Activated naive CD4-positive, alpha-beta T cell (primary cell): ENCODE measurements at places on chromosomes 12 and 14.

DNA sequence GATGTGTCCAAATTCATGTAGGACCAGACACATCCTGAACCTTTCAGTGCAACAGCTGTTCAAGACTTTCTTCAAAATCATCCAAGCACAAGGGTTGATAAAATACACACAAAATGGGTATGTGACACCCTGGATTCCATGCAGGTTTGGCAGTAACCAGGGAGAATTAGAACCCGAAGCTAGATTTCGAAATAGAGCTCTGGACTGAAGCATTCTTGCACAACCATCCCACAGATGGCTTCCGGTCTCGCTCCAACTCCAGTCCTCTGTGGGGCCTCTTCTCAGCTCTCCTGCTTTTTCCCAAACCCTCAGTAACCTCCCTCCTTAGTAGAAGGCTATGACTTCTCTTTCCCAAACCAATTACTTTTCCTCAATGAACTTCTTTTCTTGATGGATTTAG, 171.3 kb downstream of the TTC7B start:
- DNase-seq = no peak

GRCh38 chr14:61868846-61869245, 106.6 kb downstream of the SNAPC1 start:
- DNase-seq = no peak

- no peak for DNase-seq
These were observed 81.8 kb upstream of the KITLG start for GRCh38 chr12:88662093-88662492.

DNA sequence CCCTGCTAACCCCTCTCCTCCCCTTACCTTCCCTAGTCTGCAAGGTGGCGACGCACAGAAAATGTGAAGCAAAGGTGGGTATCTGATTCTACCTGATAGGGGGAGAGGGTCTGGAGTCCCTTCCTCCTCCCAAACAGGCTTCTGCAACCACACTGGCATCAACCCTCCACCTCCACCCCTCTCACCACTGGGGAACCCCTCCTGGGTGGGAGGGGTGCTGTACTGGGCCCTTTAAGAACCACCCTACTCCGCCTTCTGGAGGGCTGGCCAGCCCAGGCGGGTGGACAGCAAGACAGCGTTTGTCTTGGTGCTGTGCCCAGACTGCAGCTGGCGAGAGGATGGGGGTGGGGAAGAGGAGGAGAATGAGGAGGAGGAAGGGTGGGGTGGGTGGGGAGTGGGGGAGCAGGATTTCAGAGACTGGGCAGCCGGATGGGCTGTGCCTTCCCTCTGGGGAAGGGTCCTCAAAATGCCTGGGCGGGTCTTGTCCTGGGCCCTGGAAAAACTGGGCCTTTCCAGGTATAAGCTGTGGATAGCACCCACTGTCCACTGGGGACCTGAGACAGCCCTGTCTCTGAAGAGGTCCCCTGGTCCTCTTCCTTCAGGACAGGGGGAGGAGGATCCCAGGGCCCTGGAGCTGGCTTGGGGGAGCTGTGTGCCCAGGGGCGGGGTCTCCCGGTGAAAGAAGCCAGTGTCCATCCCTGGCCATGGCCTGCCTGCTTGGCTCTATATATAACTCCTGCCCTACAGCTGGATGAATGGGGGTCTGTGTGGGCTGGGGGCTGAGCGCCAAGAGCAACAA, 2.8 kb downstream of the TNS2 start:
- DNase-seq = no peak

DNA sequence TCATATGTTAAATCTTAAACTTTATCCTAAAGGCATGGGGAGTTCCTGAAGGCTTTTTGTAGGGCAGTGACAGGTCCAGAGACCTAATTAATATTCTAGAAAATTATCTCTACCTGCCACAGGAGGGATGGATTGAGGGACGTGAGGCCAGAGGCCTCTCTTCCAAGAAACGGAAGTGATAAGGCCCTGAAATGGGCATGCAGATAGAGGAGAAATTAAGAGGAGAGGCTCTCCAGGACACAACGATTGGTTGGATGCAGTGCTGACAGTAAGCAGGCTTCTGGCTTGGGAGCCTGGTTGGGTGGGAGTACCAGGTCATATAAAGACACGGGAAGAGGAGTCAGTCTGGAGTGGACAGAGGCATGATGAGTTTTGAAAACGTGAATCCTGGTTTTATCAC, 3.1 kb upstream of the BORCS5 start:
- no peak for DNase-seq
